ENCODE measurements at places on chromosomes 2 and 18. TPM values are rescaled to one million over a fixed set of nuclear protein-coding genes. Genes with fewer than 3 reads are reported as not detected.
A peak's percentile ranks its signal among the peaks of the same experiment; 100 is the strongest.

DNA sequence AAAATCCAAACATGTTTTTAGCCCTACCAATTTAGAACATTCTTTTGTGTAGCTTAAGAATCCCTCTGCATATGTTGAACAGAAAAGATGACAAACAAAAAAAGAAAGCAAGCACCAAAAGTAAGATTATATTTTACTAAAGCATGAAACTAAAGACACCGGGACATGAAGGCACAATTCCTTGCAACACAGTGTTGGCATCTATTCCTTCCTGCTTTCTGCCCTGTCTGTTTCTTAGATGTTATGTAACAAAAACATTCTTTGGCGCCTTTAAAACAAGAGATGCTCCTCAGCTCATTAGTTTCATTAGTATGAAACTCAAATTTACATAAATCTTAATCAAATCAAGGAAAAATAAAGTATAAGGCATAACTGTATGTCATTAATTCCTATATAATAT is 106.6 kb downstream of the TMEM131 start:
- H3K27me3 ChIP-seq: no peaks in the 10 kb centered on the region
- no peaks in the 10 kb centered on the region for H3K4me1 ChIP-seq
- no peak overlapping the region for H3K4me3 ChIP-seq
- no peak overlapping the region for H3K27ac ChIP-seq

- peak overlapping the region; percentile 77 for H3K4me3 ChIP-seq
- H3K4me1 ChIP-seq: peaks cover 9% of the 10 kb centered on the region
- peaks cover 90% of the 10 kb centered on the region for H3K27me3 ChIP-seq
- DNase-seq: peak; percentile 62
- no peak overlapping the region for H3K27ac ChIP-seq
Measured at GRCh38 chr18:37565977-37566478, 430 bp upstream of the CELF4 start.

Gene KCNJ13
- not detected for total RNA-seq

Gene RIT2
- not detected for total RNA-seq

Gene CCT7
- total RNA-seq: 403 TPM

DNA sequence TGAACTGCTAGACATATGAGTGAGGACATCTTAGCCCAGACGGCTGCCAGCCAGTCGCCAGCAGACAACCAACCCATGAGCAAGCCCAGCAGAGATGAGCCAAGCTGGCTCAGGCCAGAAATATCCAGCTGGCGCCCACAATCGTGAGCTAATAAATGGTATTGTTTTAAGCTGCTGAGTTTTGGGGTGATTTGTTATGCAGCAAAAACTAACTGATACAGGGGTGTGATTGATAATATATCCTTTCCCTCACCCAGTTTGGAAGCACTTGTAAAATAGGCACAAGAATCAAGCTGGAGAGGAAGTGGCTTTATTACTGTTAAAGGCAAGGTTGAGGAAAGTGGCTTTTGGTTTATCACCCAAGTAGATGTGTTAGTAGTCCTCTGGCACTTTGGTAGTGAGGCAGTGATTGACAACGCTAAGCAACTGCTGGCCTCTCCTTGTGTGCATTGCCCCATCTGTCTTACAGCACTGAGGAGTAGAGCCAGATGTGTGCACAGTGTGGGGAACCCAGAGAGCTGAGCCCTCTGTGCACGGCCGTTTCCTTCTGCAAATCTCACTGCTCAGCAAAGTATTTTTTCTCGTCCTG is 110.1 kb downstream of the MYO1B start:
- peaks cover 5% of the 10 kb centered on the region for H3K36me3 ChIP-seq
- DNase-seq: no peak
- no peaks in the 10 kb centered on the region for H3K27me3 ChIP-seq
- H3K27ac ChIP-seq: no peak overlapping the region
- H3K4me3 ChIP-seq: no peak overlapping the region
- no peaks in the 10 kb centered on the region for H3K4me1 ChIP-seq

- no peak for DNase-seq
- H3K27ac ChIP-seq: no peak overlapping the region
- H3K4me3 ChIP-seq: no peak overlapping the region
- no peaks in the 10 kb centered on the region for H3K4me1 ChIP-seq
Measured at GRCh38 chr2:63818271-63818670, 23.4 kb upstream of the UGP2 start.

GRCh38 chr2:224181534-224182155 is 142.6 kb upstream of the SERPINE2 start:
- H3K27ac ChIP-seq: no peak overlapping the region
- no peak for DNase-seq
- H3K27me3 ChIP-seq: no peaks in the 10 kb centered on the region
- H3K4me1 ChIP-seq: peaks cover 15% of the 10 kb centered on the region

Gene ING5
- 29.3 TPM for total RNA-seq

DNA sequence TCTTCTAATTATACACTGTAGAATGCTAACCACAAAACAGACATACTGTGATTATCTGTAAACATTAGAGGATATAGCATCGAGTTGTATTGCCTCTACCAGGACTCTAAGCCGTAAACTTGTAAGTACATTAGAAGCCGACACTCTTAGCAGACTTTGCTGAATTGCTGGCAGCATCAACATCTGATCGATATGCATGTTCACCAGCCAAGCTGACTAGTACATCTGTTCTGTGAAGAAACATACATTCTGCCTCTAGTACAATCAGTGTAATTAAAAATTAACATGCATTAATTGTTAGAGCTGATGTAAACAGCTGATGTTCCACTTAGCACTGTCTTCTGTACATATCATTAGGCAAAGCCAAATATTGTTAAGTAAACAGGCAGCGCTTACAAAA is 502.2 kb downstream of the NR4A2 start:
- H3K27ac ChIP-seq: no peak overlapping the region
- no peak for DNase-seq
- no peaks in the 10 kb centered on the region for H3K36me3 ChIP-seq
- H3K27me3 ChIP-seq: no peaks in the 10 kb centered on the region
- H3K4me1 ChIP-seq: peaks cover 10% of the 10 kb centered on the region

Gene EXOC6B
- 26.4 TPM for total RNA-seq

DNA sequence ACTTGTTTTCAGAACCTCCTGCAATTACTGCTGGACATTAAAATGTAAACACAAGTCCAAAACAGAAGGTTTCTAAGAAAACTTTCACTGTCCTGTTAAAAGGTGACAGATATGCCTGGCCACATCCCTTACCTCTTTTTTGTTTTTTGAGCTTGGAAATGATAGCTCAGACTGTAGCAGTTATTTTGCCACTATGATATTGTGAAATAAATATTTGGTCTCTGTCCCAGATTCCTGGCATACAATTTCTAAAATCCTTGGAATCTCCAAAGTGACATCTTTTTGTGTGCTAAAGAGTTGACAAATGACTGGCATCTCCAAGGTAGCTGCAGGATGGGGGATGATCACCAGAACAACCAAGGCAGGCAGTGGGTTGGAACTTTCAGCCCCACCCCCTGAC is 16.8 kb downstream of the TPGS2 start:
- H3K4me1 ChIP-seq: no peaks in the 10 kb centered on the region
- no peak overlapping the region for H3K4me3 ChIP-seq
- no peaks in the 10 kb centered on the region for H3K27me3 ChIP-seq

DNA sequence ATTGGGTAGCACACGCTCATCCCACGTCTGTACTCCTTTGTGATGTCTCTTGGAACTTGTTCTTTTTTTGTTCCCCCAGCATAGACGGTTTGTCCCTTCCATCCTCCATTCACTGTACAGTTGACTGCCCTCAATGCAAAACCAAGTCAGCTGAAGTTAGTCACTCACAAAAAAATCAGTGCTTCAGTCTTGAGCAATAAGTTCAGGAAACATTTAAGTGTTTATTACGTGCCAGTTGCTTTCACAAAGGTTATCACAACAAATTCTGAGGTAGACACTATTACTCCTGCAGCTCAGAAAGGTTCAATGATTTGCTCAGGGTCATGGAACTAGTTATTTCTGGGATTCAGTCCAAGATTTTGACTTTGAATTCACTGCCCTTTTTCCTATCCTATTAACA is 102.2 kb downstream of the PDE1A start:
- no peaks in the 10 kb centered on the region for H3K36me3 ChIP-seq
- no peak for DNase-seq
- no peak overlapping the region for H3K4me3 ChIP-seq
- no peaks in the 10 kb centered on the region for H3K27me3 ChIP-seq

Gene NUP35
- total RNA-seq: 38.5 TPM

- H3K36me3 ChIP-seq: no peaks in the 10 kb centered on the region
- peaks cover 64% of the 10 kb centered on the region for H3K27me3 ChIP-seq
- no peak overlapping the region for H3K4me3 ChIP-seq
- H3K27ac ChIP-seq: no peak overlapping the region
- no peaks in the 10 kb centered on the region for H3K4me1 ChIP-seq
Measured at GRCh38 chr2:127618551-127619202, 27.3 kb upstream of the GPR17 start.

Gene SLC8A1
- 0.10 TPM for total RNA-seq

GRCh38 chr2:99926986-99927385 is 215.4 kb downstream of the AFF3 start:
- no peak overlapping the region for H3K4me3 ChIP-seq
- no peak for DNase-seq
- H3K36me3 ChIP-seq: no peaks in the 10 kb centered on the region

DNA sequence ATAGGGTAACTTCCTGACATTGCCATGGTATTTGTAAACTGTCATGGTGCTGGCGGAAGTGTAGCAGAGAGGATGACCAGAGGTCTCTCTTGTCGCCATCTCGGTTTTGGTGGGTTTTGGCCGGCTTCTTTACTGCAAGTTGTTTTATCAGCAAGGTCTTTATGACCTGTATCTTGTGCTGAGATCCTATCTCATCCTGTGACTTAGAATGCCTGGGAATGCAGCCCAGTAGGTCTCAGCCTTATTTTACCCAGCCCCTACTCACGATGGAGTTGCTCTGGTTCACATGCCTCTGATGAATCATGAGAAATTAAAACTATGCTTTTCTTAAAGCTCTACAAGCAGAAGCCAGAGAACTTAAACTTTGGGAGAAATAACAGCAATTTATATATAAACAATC is 12.7 kb upstream of the NFU1 start:
- no peak for DNase-seq
- H3K27ac ChIP-seq: no peak overlapping the region

GRCh38 chr2:236546561-236547002 is 23.0 kb upstream of the ACKR3 start:
- no peak overlapping the region for H3K4me3 ChIP-seq
- H3K36me3 ChIP-seq: no peaks in the 10 kb centered on the region
- H3K27ac ChIP-seq: no peak overlapping the region
- DNase-seq: no peak
- no peaks in the 10 kb centered on the region for H3K4me1 ChIP-seq
- peaks cover 8% of the 10 kb centered on the region for H3K27me3 ChIP-seq

Gene LTBP1
- 13.9 TPM for total RNA-seq

GRCh38 chr2:170013802-170014551 is 164.0 kb upstream of the MYO3B start:
- H3K27ac ChIP-seq: no peak overlapping the region
- H3K36me3 ChIP-seq: no peaks in the 10 kb centered on the region
- no peak for DNase-seq
- no peaks in the 10 kb centered on the region for H3K27me3 ChIP-seq

Gene MTHFD2
- total RNA-seq: 205 TPM

DNA sequence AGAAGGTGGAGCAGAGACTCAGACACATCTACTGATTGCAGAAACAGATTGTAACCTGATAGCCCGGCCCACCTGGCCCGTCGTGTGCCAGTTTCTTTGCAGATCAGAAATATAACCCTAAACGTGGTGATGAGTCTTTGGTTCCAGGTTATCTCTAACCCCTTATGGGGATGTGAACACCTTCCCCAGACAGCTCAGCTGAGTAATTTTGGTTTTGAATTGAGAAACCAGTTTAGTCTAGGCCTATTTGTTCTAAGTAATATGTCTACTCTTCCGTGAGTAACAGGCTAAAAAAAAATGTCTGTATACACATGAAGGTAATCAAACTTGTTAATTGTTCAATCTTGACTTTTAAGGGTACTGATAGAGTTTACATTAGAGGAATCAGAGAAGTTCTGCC is 35.7 kb downstream of the RASGRP3 start:
- no peaks in the 10 kb centered on the region for H3K4me1 ChIP-seq
- no peak for DNase-seq
- no peaks in the 10 kb centered on the region for H3K27me3 ChIP-seq
- no peak overlapping the region for H3K27ac ChIP-seq
- no peaks in the 10 kb centered on the region for H3K36me3 ChIP-seq

Gene PDCD1
- not detected for total RNA-seq

DNA sequence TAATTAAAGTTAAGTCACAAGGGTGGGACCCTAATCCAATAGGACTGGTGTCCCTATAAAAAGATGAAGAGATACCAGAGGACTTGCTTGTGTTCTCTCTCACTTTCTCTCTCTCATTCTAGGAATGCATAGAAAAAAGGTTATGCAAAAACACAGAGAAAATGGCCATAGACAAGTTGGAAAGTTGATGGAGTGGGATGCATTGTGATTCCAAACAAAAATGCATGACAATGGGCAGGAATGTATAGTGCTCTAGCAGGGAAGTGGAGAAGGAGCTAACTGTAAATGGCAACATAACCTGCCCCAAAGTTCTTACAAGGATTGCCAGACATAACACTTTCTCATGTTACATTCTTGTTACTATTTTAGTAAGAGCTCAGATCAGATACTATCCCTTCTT is 301.6 kb upstream of the LRATD1 start:
- H3K36me3 ChIP-seq: no peaks in the 10 kb centered on the region
- no peak overlapping the region for H3K4me3 ChIP-seq
- no peak overlapping the region for H3K27ac ChIP-seq
- DNase-seq: no peak
- H3K4me1 ChIP-seq: no peaks in the 10 kb centered on the region

DNA sequence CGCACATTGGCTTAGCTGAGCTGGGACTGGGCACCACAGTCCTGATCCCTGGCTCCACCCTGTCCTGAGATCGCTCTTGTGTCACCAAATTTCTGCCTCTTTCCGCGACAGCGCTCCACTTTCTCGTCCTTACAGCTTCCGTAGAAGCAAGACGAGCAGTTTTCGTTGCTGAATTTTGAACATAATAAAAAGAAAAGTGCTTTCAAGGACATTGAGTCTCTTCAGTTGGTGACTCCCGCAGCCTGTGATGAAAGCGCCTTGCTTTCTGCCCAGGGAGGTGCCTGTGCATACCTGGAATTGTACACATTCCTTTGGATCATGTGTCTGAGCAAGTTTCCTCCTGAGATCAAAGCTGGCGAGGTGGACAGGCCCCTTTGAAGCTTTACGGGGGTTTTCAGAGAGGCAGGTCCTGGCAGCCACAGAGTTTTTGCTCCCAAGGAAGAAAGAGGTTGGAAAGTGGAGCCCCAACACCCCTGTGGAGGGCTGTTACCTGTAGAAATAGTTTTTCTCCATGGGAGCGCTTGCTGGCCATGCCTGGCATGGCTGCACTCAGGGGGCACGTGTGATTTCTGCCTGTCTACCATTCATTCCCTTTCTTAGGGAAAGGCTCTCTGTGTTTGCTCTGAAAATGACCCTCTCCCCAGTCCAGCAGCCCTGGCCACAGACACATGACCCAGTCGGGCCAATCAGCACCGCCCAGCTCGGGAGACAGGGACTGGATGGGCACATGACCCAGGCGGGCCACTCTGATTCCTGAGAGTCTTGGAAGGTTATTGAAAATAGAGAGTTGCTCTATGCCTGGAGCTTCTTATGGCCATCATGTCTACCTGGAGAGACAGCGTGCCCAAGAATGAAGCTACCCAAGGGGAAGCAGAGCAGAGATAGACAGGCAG is 115.6 kb upstream of the OTOS start:
- H3K4me1 ChIP-seq: peaks cover 20% of the 10 kb centered on the region
- peak overlapping the region; percentile 77 for H3K27ac ChIP-seq
- H3K4me3 ChIP-seq: peak overlapping the region; percentile 53

Gene SULT1C2
- 2.0 TPM for total RNA-seq

Gene CTIF
- 40.8 TPM for total RNA-seq

- no peak overlapping the region for H3K4me3 ChIP-seq
- H3K27ac ChIP-seq: no peak overlapping the region
- DNase-seq: no peak
- H3K36me3 ChIP-seq: no peaks in the 10 kb centered on the region
- H3K27me3 ChIP-seq: no peaks in the 10 kb centered on the region
Measured at GRCh38 chr18:31398191-31398590, 21.6 kb downstream of the DSG4 start.

Measured in Calu3 (cell line).